ENCODE measurements at places on chromosomes 13 and 19. TPM values are rescaled to one million over a fixed set of nuclear protein-coding genes. Genes with fewer than 3 reads are reported as not detected.

ZNF358 gene
- 42.2 TPM for total RNA-seq

GPR183 gene
- not detected for total RNA-seq

PTGIR gene
- 6.8 TPM for total RNA-seq

CEACAM16 gene
- not detected for total RNA-seq

ZNF470 gene
- total RNA-seq = 6.9 TPM

ZNF547 gene
- 7.0 TPM for total RNA-seq

ATXN8OS gene
- total RNA-seq = not detected

SLAIN1 gene
- total RNA-seq = 0.17 TPM

ZNF611 gene
- total RNA-seq = 16.9 TPM

TEX101 gene
- not detected for total RNA-seq

PRRG2 gene
- total RNA-seq = 1.2 TPM

CGB1 gene
- total RNA-seq = not detected

BRSK1 gene
- 5.2 TPM for total RNA-seq

PEAK3 gene
- total RNA-seq = not detected

NTN5 gene
- total RNA-seq = 0.33 TPM

ZSCAN4 gene
- total RNA-seq = not detected

KLK12 gene
- not detected for total RNA-seq

SH2D3A gene
- 0.15 TPM for total RNA-seq

DENND1C gene
- not detected for total RNA-seq

CD22 gene
- total RNA-seq = not detected

IZUMO4 gene
- 0.58 TPM for total RNA-seq

CCDC169 gene
- 6.7 TPM for total RNA-seq

CEACAM4 gene
- total RNA-seq = not detected

RAB3D gene
- 15.9 TPM for total RNA-seq

CD79A gene
- not detected for total RNA-seq

TMPRSS9 gene
- not detected for total RNA-seq

TEX26 gene
- total RNA-seq = 0.44 TPM

GYS1 gene
- 53.4 TPM for total RNA-seq

SIGLEC10 gene
- total RNA-seq = not detected

ZNF625 gene
- 14.5 TPM for total RNA-seq

RFPL4AL1 gene
- not detected for total RNA-seq

FCAR gene
- not detected for total RNA-seq

VSIG10L gene
- total RNA-seq = 0.44 TPM

KIR2DL3 gene
- total RNA-seq = not detected

FFAR3 gene
- total RNA-seq = not detected

RNF17 gene
- 0.17 TPM for total RNA-seq

C5AR1 gene
- 0.17 TPM for total RNA-seq

PRODH2 gene
- not detected for total RNA-seq

SMARCA4 gene
- total RNA-seq = 73.6 TPM

ZNF793 gene
- total RNA-seq = 2.2 TPM

ABCA7 gene
- 6.0 TPM for total RNA-seq

CERS1 gene
- 0.29 TPM for total RNA-seq

SSC5D gene
- 14.4 TPM for total RNA-seq

Measured in smooth muscle cell of trachea (primary cell).